GM19239 (cell line): ENCODE measurements at places on chromosomes 12 and 14.

GRCh38 chr12:46763230-46763629 lies 62.6 kb downstream of the SLC38A4 start:
- no peak for DNase-seq

- no peak for DNase-seq
Measured at GRCh38 chr14:93752980-93753561, 35.2 kb downstream of the PRIMA1 start.

DNA sequence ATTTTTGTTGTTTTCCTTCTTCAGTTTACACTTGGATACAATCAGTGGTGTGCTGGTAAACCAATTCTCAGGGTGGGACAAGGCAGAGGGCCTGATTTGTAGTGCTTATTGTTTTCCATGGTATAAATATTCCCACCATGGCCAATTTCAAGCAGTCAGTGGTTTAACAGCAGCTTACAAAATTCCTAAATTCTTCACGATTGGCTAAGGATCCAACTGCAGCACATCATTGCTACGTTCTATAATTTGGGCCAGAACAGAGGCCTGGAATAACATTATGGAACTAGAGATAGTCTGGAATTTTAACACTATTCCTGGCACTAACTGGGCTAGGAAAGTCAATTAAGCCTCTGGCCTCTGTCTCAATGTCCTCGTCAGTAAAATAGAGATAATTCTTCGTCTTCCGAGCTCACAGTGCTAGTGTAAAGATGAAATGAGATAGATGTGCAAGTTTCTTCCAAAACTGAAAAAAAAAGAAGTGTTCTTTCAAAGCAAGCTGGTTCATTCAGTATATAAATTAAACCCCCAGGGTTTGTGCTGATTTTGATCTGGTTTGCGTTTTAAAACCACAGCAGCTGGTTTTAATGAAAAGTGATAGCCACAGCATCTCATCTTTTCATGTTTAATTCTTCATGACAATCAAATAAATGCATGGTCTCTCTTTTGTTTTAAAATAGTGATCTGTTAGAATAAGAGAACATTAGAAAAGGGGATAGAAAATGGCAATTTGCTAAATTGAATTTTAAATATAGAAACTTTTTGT lies 104.1 kb downstream of the EPS8 start:
- no peak for DNase-seq

DNA sequence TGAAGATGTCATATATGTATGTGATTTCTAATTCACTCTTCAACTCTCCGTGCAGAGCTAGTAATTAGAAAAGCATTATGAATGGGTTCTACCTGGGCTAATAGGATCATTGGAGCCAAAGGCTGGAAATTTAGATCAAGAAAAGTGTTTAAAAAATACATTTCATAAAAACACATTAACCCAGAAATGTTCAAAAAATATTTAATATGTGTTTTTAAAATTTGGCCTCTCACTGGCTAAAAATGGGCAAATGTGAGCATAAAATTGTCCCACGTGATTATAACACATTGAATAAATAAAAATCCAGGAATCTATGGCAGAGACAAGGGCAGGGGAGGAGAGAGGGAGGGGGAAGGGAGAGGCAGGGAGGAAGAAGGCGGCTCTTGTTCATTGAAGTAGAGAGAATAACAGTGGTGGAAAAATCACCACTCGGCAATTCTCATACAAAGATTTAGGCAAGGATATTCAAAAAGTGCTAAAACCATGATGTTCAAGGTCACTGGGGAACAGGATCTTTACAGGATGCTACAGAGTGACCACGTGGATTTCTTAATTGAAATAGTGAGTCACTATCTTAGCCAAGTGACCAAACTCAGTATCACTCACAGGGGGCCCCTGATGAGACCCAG lies 38.8 kb downstream of the FBXO21 start:
- no peak for DNase-seq

DNA sequence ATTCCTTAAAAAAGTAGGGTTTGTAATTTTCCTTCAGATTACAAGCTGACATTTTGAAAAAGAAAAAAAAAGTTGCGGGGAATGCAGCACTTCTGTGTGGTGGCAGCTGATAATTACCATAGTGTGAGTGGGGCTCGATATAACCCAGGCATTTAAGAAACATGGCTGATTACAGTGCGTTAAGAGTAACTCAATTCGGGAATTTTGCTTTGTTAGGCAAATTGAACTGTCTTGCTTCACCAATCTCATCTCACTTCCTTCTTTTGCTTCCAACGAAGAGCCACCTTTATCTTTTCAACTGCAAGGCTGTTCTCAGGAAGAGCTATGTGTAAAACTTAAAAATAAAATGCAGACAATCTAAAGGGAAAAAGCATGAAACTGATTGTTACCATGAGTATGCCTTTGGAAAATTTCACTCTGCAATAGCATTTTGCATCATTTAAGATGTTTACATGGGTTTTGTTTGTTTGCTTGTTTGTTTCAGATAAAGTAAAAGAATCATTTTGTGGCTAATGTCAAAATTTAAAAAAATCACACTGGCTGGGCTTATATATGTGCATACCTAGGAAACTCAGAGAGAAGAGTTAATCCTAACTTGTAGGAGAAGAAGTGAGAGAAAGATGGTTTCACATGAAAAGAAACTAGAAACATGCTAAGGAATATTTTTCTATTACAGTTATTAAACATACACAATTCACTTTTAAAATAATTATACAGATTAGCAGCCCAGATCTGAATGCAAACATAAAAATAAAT lies 295.9 kb upstream of the ATP2B1 start:
- peak; percentile 1 for DNase-seq

GRCh38 chr12:1533602-1534304 lies 60.6 kb downstream of the FBXL14 start:
- DNase-seq, result peak; percentile 61

GRCh38 chr12:25280082-25280481 lies 29.4 kb upstream of the KRAS start:
- no peak for DNase-seq

DNA sequence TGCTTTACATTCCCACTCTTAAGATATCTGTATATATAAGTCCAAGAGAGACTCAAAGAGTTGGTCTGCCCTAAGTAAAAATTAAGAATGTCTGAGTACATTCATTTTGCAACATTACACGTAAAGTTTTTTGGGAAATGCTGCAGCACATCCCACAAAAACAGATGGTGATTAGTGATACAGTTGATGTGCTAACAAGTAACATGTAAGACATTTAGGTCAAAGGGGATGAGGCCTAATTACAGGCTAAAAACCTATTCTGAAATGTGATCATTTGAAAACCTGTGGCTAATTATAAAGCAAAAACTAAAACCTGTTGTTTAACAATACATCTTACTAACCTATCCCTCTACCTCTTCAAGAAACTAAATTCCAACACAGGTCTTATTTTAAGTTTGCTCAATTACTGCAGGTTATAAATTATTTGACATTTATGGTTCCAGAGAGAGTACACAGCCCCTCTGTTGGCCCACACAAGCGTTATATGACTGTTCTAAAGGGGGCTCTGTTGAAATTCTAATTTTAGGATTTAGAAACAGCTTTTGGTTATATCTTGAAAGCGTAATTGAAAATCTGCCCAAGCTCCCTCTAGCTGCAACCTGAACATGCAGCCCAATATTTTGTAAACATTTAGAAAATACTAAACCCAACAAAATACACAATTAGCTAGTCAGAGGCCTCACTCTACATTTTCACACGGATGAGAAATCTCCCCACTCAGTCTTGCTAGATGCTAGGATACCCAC lies 42.9 kb downstream of the BRAP start:
- no peak for DNase-seq

- DNase-seq, result no peak
Measured at GRCh38 chr14:68041876-68042354, 222.3 kb downstream of the RAD51B start.

GRCh38 chr14:72644758-72645489 lies 249.0 kb downstream of the DPF3 start:
- DNase-seq, result no peak

GRCh38 chr12:57896115-57896433 lies 45.3 kb upstream of the ATP23 start:
- no peak for DNase-seq

GRCh38 chr12:72330784-72331183 lies 58.6 kb downstream of the TRHDE start:
- no peak for DNase-seq

- DNase-seq, result no peak
Measured at GRCh38 chr12:12167847-12168246, 97.1 kb downstream of the BCL2L14 start.

- DNase-seq, result no peak
Measured at GRCh38 chr12:82223426-82223825, 134.8 kb downstream of the CCDC59 start.

DNA sequence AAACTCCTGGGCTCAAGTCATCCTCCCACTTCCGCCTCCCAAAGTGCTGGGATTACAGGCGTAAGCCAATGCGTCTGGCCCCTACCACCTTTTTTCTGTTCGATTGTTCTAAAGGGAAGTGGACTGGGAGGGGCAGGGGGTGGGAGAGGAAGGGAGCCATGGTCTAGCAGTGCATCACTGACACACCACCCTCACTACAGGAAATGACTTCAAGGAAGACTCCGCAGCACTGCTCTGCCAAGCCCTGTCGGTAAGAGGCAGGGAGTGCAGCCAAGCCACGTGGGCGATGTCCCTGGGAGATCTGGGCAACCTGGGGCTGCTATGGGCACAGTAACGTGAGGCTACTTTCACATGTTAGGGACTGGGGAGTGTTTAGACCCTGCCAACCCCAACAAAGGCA lies 18.0 kb downstream of the LRRC74A start:
- no peak for DNase-seq

- no peak for DNase-seq
Measured at GRCh38 chr12:75000120-75000519, 209.5 kb downstream of the KCNC2 start.

- DNase-seq, result peak; percentile 35
Measured at GRCh38 chr14:89915114-89915878, 39.2 kb downstream of the EFCAB11 start.

DNA sequence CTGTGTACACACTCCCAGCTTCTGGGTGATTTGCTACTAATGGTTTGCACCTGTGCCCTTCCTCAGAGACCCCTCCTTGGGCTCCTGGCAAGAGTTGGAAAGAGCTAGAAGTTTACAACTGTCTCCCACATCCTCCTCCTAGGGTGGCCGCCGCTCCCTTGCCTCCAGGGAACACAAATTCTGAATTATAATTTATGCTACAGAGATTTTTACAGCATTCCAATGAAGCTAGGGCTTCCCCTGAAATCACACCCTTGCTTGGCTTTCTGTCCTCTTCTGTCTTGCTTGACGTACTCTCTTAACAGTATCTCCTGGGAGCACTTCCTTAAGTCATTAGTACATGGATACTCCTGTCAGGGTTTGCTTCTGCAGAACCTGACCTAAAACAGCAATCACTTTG lies 180.2 kb downstream of the KCNA5 start:
- no peak for DNase-seq

DNA sequence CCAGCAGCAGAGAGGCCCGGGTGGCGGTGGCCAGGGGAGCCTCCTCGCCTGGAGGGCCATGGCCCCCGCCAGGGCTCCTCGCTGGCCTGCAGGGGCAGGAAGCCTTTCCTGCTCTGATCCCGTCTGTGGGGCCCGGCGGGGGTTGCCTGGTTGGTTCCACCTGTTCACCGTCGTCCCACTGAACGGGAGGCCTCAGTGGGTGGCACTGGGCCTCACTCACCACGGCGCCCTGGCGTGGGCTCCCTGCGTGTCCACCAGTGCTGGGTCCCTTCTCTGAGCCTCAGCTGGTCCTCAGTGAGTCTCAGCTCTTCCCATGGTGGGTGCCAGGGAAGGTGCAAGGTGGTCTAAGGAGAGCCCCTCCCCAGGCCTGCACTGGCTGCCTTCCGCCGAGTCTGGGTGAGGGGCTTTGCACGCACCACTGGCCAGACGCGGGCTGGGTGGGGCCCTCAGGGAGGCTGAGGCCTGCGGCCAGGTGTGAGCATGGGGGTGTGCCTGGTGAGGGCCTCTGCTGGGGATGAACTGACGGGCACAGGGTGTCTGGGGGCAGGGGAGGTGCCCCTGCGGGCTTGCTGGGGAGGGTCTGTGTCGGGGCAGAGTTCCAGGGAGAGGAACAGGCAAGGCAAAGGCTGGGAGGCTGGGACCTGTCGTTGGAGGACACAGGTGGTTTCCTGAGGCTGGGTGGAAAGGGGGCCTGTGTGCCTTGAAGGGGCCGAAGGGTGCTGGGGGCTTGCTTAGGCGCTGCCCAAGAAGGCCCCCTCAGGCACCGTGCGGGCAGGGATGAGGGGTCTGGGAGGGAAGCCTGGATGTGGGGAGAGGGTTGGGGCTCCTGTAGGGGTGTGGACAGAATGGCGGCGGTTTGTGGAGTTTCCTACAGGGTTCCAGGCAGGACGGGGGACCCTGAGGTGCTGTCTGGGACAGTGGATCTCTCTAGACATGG lies 339.8 kb downstream of the TMEM121 start:
- DNase-seq, result no peak

GRCh38 chr12:50661300-50662115 lies 102.4 kb upstream of the ATF1 start:
- no peak for DNase-seq

DNA sequence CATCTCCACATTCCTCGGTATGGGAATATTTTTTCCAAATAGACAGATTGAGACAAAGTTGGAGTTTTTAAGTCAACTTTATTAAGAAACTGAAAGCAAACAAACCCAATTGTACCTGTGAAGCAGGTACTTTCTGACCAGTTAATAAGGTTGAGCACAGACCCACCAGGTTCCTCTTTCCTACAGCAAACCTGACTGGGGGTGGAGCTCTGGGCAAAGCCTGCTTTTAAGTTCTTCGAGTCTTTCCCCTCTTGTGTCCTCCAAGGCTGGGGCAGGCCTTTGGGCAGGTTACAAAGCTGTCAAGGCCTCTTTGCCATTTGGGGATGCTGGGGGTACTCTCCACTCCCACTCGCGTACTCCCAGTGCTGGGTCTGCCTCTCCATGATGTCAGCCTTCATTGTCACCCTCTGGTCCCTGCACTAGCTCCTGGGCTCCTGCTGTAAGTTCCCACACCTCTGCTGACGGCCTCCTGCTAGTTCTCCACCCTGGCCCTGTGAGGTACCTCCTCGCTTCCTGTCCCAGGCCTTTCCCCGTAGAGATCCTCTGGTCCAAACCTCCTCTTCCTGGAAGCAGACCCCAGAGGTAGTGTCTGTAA lies 3.2 kb downstream of the KCNH3 start:
- no peak for DNase-seq

DNA sequence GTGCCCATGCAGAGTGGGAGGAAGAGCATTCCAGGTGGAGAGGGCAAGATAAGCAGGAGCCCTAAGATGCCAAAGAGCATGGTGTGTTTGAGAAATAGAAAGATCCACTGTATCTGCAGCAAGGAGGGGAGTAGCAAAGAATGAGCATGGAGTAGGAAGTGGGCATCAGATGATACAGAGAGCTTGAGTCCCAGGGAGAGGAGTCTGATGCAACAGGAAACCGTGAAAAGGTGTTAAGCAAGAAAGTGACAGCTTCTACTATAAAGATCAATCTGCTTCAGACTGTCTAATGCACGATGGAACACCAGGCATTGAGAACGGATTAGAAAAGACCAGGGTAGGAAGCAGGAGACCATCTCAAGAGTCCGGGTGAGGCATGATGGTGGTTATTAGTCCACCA lies 12.3 kb upstream of the GPRC5D start:
- DNase-seq, result no peak
